ENCODE measurements at places on chromosomes 13 and 19.

DNA sequence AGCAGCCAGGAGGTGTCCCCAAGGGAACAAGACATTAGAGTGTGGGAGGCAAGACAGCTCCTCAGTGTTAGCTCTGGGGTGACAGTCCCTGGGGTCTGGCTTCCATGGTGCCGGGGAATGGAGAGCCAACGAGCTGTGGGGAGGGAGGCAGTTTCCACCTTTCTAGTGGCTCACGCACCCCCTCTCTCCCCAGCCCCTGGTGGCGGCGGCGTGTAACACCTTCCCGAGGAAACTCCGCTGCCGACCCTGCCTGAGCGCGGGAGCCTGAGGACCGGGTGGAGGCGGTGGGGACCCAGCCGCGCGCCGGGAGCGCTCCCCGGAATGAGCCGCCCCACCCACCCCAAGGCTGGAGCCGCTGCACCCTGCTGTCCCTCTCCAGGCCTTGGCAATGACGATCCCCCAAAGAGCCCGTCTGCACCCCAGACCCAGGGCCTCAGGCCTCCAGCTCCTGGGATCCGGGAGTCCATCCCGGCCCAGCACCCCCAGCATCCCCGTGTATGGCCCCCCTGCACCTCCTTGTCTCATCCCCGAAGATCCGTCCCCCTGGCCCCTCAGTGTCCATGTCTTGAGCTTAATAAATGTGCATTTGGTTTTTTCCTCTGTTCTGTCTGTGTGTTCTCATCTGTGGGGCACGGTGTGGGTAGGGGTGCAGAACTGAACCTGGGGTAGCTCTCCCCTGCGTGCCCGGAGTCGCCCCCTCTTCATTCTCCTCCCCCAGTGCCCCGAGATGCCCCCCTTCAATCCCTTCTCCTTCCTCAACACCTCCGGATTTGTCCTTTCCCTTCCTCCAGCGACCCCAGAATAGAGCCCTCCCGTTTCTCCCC, 622 bp upstream of the FXYD5 start:
- peak; percentile 63 for DNase-seq

- peak; percentile 30 for DNase-seq
Measured at GRCh38 chr19:38059897-38060296, 152.9 kb downstream of the SIPA1L3 start.

- DNase-seq: no peak
Measured at GRCh38 chr19:55353803-55354697, 469 bp downstream of the COX6B2 start.

DNA sequence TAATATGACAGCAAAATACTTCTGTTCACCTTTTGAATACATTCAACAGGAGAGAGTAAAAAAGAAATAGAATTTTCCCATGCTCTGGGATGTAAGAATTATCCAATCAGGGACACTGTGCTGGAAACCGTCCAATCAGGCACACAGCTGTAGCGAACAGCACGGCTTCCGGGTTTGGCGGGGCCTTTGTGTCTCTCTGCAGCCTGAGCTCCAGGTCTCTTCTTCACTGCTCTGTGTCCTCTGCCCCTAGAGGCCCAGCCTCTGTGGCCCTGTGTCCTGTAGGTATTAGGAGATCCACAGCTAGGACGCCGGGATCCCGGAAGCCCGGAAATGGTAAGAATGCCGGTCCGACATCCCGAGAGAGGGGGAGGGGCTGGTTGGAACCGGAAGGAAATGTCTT, 92.7 kb downstream of the ZNF737 start:
- no peak for DNase-seq

DNA sequence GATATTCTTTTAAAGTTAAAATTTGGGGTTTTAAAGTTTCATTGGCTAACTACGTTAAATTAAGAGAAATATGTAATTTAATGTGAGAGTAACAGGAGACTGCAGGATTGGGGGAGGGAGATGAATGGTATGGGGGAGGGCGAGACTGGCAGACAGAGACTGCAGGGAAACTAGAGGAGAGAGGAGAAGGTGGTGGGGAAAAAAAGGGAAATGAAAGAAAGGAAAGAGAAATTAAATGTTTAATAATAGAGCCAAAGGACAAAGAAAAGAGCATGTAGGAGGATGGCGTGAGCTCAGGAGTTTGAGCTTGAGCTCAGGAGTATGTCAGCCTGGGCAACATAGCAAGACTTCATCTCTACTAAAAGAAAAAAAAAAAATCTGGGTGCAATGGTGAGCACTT, 115.9 kb downstream of the RFC3 start:
- DNase-seq: no peak

- DNase-seq: peak; percentile 47
Measured at GRCh38 chr19:34365463-34366401, 736 bp downstream of the GPI start.

DNA sequence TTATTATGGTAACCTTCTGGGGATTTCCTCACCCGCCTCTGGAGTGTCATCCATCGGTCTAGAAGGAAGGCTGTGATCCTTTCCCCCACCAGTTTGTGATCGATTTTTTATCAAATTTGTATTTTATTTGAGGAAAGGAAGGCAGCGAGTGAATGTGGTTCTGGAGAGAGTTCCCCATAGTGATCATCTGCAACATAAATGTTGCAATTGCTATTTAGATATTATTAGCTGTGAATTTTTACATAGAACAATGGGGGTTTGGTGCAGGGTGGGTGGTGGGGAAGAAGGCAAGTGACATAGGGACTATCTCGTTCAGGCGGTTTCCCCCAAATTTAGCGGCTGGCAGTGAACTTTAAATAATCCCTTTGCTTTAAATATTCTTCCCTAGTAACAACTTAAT, 1.2 kb downstream of the CDK8 start:
- no peak for DNase-seq

GRCh38 chr19:42370626-42371175, 19.4 kb downstream of the CNFN start:
- DNase-seq: no peak

GRCh38 chr13:92187378-92187989, 789.1 kb downstream of the GPC5 start:
- peak; percentile 66 for DNase-seq

DNA sequence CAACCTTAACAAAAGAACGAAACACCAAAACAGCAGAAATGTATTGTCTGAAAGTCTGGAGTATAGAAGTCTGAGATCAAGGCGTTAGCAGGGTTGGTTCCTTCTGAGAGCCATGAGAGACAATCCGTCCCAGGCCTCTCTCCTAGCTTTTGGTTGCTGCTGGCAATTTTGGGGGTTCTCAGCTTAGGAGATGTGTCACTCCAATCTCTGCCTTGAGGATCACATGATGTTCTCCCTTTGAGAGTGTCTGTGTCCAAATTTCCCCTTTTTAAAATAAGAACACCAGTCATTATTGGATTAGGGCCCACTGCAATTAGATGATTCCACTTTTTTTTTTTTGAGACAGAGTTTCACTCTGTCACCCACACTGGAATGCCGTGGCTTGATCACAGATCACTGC, 10.1 kb downstream of the KCNN1 start:
- DNase-seq: no peak

- DNase-seq: no peak
Measured at GRCh38 chr13:53408847-53409568, 380.4 kb downstream of the OLFM4 start.

DNA sequence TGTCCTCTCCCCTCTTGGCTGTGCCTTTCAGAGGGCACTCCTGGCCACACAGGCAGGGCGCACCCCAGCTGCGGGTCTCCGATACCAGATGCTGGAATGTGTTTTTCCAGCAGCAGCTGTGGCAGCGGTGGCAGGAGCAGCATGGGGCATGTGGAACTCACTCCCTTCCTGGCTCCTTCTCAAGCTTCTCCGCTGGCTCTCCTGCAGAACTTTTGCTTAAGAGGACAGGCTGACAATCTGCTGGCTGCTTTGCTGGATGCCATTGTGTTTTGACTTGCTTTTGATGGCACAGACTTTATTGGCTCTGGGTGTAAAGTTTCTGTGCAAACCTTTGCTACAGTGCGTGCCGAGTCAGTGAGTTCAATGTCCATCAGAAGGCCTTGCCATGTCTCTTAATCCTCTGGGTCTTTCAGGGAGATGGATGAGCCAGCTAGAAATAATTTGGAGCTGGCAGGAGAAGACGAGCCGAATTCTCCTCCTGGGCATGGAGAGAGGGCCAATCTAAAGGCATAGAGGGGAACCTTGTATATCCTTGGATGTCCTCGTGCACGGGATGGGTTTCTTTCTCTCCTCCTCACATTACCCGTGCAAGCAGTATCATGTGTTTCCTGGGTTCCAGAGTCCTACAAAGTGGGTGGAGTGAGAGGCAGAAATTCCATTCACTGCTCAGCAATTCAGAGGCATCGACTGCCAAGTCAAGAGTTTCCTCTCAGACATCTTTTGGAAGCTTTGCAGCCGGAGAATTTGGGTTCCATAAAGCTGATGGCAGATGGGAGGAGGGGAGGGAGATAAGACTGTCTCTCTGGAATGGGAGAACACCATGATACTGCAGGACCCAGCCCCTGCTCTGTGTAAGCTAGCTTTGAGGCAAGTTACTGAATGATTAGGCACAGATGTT, 231.2 kb downstream of the FGF9 start:
- DNase-seq: no peak
